Activated T-cell treated with anti-CD3 and anti-CD28 coated beads, Interleukin-2, amount 50 U/mL, for 72 hours (primary cell): ENCODE measurements at places on chromosomes 11 and 22.

DNA sequence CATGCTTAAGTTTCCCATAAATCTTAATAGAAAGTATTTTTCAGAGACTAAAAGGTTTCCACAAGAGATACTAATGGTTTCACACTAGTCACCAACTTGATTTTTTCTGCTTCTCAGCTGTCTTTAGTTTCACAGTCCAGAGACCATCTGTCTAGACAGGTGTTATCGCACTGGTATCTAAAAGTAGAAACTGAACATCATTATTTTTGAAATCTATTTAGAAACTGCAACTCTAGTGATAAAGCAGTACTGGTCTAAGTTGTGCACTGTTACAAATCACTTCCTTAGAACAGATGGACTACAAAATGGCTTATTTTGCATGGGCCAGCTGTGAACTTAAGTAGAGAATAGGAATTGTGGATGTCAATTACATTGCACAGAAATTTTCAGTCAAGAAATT, 78.0 kb downstream of the CNTN5 start:
- DNase-seq = no peak

DNA sequence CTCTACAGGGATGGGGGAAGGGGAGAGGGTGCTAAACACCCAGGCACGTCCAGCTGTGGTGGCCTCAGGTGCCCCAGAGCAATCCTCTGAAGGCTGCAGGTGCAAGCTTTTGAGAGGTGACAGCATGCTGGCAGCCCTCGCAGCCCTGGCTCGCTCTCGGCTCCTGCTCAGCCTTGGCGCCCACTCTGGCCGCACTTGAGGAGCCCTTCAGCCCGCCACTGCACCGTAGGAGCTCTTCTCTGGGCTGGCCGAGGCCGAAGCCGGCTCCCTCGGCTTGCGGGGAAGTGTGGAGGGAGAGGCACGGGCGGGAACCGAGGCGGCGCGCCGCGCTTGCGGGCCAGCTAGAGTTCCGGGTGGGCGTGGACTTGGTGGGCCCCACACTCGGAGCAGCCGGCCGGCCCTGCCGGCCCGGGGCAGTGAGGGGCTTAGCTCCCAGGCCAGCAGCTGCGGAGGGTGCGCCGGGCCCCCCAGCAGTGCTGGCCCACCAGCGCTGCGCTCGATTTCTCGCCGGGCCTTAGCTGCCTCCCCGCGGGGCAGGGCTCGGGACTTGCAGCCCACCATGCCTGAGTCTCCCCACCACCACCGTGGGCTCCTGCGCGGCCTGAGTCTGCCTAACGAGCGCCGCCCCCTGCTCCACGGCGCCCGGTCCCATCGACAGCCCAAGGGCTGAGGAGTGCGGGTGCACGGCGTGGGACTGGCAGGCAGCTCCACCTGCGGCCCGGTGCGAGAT, 112.1 kb downstream of the TRIM29 start:
- DNase-seq = no peak

- DNase-seq = no peak
These were observed 513.1 kb downstream of the MIAT start for GRCh38 chr22:27170491-27170890.

DNA sequence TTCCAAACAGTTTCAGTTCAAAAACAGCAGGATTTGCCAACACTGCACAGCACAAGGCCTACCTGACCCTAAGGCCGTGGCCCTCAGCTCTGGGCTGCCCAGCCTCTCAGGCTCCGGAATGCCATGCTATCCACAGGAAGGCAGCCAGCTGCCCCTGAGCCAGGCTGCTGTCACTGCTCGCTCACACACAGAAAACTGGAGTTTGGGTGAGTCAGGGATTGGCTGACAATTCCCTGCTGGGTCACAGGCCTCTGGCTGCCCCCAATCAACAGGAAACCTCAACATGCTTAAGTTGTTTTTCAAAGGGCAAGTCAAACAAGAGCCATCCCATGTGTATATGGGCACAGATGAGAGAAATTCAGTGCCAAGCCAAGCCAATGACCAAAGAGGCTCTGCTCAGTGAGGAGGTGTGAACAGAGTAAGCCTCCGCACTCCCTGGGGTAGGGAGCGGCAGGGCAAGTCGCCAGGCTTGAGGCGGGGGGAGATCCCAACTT, 50.2 kb downstream of the RPL27A start:
- no peak for DNase-seq

DNA sequence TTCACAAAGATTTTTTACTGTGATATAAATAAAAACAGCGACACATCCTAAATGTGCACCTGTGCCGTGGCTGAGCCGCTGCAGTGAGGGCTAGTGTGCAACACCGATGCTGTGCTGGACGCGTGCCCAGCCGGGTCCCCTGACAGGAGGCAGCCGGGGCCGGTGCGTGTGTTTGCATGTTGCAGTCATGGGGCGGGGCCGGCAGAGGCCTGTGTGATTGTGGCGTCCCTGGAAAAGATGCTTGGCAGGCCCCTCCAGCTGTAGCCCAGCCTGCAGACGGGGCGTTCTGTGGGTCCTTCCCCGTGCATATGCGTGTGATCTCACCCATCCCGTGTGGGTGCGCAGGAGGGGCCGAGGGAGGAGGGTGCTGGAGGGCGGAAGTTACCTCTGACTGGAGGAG, 30.6 kb downstream of the MUC6 start:
- DNase-seq = no peak

DNA sequence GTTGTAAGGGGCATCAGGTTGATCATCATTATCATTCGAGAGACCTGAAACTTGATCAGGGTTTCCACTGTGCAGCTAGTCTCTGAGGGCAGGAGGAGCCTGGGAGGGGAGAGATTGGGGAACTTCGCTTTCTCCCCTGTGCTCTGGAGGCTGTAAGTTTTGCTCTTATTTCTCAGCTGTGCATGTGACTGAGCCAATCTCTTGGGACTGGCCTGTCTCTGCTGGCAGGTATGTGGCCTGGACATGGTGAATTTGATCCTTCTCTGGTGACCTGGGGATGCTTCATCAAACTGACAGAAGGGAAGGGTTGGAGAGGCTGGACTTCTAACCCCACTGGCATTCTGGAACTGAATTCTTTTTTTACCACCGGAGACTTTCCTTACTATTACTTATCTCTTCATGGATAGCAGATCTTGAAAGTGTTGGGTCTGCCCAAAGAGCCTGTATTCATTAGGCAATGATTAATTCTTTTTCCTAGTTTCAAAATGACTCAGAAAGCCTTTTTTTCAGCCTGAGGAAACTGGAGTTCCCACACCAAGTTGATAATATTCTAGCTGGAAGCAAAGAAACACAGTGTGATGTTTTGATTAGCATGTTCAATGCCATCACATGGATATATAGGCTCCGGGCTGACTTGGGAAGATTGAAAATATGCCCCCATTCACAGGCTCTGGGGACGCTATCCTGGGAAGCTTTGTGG, 36.5 kb downstream of the TSPAN18 start:
- DNase-seq = no peak

GRCh38 chr11:64610596-64610995, 19.6 kb downstream of the SLC22A12 start:
- DNase-seq = no peak

DNA sequence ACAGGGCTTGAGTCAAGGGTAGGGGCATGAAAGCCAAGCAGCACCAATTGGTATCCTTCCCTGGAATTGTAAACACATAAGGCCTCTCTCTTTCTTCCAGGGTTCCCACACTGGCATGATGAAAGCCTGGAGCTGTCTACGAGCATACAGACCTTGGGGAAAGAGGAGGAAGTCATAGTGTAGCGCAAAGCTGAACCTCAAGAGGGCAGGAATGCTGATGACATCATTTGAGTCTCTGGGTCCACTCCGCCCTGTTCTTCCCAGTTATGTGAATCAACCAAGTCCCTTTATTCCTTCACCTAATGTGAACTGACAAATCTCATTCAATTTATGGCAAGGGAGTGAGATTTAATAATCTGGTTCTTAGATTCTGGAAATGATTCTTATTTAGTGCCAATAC, 266.4 kb upstream of the NCAM1 start:
- DNase-seq = no peak

DNA sequence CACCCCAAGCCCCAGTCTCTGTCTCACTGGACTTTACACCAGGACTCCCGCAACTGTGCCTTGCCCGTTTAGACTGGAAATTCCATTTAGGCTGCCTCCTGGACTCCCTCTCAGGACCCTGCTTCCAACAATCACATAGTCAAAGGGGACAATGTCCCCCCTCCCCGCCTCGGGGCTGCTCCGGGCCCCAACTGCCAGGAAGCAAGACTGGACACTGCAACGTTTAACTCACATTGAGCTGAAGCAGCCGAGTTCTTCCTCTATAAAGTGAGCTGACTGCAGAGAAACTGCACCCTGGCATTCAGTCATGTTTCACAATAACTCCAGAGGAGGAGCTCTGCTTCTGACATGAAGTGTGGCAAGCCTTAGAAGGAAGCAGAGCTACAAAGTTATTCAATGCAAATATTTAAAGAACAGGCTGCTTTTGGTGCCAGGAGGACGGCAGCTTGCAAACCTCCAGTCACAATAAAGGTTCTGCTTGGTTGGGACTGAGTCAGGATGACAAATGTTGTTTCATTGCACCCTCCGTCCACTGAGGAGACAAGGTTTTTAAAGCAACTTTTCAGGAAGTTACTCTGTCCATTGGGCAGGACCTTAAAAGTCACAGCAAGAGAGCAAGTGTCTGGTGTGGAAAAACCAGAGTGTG, 19.9 kb downstream of the PACSIN2 start:
- DNase-seq = no peak

- no peak for DNase-seq
These were observed 40.9 kb upstream of the MYEOV start for GRCh38 chr11:69253028-69253427.

DNA sequence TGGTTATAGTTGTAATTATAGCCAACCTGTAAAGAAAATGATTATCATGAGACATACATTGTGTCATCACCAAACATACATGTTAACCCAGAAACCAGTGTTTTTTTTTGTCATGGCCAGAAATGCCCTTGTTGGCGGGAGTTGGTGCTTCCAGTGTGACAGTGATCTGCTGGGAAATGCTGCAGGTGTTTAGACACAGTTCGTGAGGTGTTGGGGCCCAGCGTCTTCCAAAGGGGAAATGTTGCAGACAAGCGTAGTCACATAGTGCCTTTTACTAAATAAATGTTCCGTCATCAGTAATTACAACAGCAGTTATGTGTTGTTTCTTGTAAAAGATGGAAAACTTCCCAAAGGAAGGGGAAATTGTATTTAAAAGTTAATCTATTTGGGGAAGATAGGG, 92.6 kb upstream of the GAL start:
- DNase-seq = no peak

DNA sequence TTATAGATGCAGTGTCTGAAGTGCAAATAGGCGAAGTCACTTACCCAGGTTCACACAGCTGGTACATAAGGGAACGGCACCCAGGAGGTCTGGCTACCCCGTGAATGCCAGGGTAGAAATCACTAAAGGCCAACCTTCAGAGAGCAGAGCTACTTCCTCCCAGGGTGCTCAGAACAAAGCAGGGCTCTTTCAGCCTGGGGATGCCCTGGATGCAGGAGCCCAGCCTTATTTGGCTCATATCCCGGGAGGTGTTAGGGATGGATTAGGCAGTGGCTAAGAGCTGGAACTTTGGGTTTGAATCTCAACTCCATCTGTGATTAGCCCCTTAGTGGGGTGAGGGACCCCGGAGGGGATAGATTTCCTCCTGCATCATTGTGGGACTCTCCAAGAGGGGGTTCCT, 33.1 kb upstream of the ASPHD2 start:
- no peak for DNase-seq

DNA sequence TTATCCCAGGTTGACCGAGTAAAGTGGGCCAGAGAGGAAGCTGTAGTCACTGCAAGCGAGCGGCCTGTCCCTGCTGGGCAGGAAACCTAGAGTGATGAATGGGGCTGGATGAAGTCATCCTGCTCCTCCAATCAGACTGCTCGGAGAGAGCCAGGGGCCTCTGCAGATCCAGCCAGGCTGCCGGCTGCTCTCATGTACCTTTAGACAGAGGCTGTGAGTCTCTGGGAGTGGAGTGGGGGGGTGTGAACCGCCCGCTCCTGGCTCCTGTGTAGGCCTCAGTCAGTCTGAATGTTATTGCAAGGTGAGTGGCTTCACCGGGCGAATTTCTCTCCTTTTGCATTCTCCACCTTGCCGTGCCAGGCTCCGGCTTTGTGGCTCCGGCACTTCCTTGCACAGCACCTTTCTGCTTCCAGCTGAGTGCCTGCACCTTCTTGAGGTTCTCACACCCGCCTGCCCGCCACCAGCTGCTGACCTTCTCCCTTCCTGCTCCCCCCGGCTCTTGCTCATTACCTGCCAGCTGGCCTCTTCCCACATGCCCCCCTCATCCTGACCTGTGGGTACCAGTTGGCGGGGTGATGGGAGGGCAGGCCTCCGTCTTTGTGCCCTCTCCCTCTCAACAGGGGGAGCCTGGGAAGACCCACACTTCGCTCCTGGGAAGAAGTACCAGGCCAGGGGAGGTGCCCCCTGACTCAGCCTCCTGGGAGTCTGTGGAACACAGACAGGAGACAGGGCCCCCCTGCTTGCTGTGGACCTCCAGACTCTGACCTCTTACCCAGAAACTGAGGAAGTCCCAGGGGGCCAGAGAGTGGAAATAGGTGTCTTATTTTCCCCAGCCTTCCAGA, 79.9 kb downstream of the GRAMD1B start:
- no peak for DNase-seq

DNA sequence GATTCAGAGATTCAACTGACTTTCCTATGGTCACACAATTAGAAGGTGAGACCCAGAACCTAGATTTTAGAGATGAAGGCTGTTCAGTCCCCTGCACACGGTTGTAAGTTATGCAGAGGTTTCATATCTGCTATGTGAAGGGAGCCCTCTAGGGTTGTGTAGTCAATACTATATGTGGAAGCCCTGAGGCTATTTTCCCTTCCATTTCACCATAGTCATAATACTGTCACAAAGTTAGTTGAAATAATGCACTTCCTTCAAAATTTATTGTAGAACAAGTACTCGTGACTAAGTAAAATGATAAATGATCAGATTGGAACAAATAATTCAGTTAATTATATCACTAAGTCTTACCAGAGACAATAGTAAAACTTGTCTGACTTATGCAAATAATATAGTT, 48.8 kb downstream of the ENDOD1 start:
- DNase-seq = no peak

GRCh38 chr11:2166091-2166851, 5.3 kb upstream of the INS start:
- DNase-seq = peak; percentile 57

DNA sequence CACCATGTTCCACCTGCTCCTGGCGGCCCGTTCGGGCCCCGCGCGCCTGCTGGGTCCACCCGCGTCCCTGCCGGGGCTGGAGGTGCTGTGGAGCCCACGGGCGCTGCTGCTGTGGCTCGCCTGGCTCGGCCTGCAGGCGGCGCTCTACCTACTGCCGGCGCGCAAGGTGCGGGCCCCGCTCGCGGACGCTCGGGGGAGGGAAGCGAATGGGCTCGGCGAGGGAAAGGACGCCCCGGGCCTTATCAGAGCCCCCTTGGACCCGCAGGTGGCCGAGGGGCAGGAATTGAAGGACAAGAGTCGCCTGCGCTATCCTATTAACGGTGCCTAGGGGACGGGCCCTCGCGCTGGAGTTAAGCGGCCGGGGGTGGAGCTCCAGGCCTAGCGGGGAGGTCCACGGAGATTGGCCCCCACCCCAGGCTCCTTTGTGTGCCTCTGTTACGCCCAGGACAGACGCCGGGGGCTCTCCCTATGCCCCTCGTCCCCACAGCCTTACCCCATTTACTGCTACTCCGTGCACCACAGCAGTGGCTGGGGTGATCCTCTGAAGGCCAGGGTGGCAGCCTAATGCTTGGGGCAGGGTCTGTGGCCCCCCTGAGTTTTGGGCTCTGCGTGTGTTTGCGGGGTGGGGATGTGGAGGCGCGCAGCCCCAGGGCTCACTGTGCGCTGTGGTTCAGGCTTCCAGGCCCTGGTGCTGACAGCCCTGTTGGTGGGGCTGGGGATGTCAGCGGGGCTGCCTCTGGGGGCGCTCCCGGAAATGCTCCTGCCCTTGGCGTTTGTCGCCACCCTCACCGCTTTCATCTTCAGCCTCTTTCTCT, 1.1 kb downstream of the TM7SF2 start:
- peak; percentile 76 for DNase-seq
